ENCODE measurements at places on chromosomes 11 and 22. TPM values are rescaled to one million over a fixed set of nuclear protein-coding genes. Genes with fewer than 3 reads are reported as not detected.

The CHST1 gene
- 1.5 TPM for total RNA-seq

The POLR2L gene
- 742 TPM for total RNA-seq

The JAML gene
- total RNA-seq, result not detected

The TMEM41B gene
- 17.8 TPM for total RNA-seq

The CDK2AP2 gene
- total RNA-seq, result 84.5 TPM

Measured in A549 treated with dexamethasone at 1 μM for 4 hours (cell line).